ENCODE measurements at places on chromosomes 1 and 21.

- DNase-seq, result no peak
Measured at GRCh38 chr1:93021539-93022134, 57.4 kb upstream of the MTF2 start.

GRCh38 chr21:36437745-36438128 is 42.2 kb downstream of the CLDN14 start:
- no peak for DNase-seq

GRCh38 chr1:224087286-224087794 is 26.6 kb upstream of the FBXO28 start:
- no peak for DNase-seq

- DNase-seq, result no peak
Measured at GRCh38 chr1:56868761-56869160, 14.2 kb downstream of the C8A start.

DNA sequence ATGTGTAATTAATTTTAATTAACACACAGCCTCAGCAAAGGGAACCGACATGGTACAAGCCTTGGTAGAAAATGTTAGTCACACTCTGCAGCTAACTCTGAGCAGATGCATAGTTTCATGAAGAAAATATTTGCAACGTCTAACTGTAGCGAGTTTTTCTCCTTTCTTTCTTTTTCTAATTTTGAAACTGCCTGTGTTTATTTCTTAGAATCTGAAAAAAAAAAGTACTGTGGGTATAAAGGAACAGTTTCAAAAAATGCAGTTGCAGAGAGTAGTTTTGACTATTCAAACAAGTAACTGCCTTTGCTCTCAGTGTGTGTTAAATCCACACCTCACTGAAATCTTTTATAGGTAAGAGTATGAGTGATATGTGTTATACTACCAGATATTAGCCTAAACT is 149.9 kb upstream of the C1orf105 start:
- DNase-seq, result no peak

DNA sequence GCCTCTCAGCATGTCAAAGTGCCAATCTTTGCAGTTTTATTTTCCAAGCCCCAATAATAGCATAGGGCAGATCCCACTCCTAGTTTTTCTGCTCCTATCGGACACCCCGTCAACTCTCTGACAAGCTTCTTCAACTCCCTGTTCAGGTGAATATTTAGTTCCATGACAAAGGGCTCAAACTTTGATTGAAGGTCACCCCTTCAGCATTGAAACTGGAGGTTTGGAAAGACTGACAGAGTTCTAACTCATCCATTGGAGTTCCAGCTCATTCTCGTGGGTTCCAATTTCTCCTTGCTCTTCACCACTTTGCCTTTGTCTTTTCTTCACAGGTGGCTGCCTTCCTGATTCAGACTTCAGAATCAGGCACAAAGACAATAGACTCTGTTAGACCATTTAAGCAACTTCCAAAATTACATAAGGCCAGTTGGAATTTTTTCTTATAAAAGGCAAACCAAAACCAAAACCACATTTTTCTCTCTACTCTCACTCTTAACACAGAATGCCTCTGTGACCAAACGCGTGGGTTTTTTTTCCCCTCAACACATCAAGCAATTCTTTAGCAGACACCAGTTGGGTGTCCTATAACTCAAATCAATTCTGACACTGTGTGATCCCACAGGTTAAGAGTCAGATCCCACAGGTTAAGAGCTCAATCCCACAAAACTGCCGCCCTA is 169.3 kb upstream of the USP25 start:
- no peak for DNase-seq

DNA sequence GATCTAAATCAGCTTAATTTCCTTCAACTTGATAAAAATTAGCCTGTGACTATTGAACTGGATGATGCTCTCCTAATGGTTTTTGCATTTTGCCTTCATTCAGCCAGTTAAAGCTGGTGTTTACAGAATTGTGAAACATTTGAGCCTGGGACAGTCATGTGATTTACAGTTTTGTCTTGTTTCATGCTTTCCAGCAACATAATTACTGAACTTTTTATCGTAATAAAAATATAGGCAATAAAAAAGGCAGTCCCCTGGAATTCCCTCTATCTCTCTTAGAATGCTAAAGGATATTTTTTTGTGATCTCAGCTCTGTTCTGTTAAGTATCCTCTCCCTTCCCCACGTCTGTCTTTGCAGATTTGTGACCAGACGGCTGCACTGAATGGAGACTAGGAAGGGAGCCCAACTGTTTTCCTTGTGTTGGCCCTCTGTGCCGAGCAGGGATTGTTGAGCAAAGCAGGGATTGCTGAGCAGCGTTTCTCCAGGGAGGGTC is 70.3 kb upstream of the RGL1 start:
- no peak for DNase-seq

- no peak for DNase-seq
Measured at GRCh38 chr1:63693944-63694571, 79.8 kb upstream of the ROR1 start.

GRCh38 chr1:205182930-205183329 is 28.6 kb downstream of the DSTYK start:
- DNase-seq, result no peak

GRCh38 chr1:46539972-46540371 is 11.5 kb downstream of the KNCN start:
- no peak for DNase-seq

- no peak for DNase-seq
Measured at GRCh38 chr21:33088384-33088783, 18.4 kb downstream of the OLIG1 start.

GRCh38 chr1:44281962-44282703 is 68.9 kb downstream of the DMAP1 start:
- DNase-seq, result no peak

DNA sequence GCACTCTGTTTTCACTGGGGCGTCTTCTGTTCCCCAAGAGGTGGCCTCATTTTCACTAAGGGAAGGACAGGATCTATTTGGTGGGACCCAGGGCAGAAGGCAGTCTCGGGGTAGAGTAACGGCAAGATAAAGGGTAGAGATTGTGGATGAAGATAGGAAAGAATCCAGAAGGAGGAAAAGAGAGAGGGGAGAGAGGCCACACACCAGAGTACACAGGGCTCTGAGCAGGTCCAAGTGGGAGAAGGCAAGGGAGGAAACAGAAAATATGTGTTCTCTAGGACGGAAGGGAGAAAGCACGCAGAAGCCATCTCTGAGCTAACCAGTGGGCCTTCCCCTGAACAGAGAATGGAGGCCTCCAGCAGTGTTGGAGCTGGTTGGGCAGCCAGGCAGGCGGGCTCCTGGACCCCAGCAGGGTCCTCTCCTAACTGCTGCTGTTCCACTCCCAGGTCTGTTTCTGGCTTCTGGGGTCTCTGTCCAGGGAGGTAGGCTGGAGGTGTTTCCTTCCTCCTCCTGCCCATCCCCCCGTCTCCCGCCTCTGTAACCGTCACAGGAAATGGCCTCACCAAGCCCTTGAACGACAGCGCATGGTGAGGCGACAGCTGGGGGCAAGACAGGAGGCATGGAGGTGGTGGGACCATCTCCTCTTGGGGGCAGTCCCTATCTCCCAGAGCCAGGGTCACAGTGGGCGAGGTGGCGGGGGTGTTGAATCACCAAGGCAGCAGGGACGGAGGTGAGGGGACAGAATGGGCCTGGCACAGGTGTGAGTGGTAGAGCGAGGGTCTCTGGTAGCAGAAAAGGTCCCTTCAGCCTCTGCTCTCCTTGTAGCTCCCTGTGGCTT is 649 bp downstream of the PTPN7 start:
- peak; percentile 81 for DNase-seq

- no peak for DNase-seq
Measured at GRCh38 chr1:212457740-212458338, 25.1 kb downstream of the NENF start.

GRCh38 chr1:110328274-110328673 is 10.9 kb upstream of the RBM15 start:
- no peak for DNase-seq

GRCh38 chr1:7278045-7278444 is 492.8 kb downstream of the CAMTA1 start:
- no peak for DNase-seq

- DNase-seq, result no peak
Measured at GRCh38 chr1:30184393-30185141, 538.8 kb downstream of the MATN1 start.

GRCh38 chr1:40183055-40183710 is 22.0 kb downstream of the RLF start:
- DNase-seq, result no peak

DNA sequence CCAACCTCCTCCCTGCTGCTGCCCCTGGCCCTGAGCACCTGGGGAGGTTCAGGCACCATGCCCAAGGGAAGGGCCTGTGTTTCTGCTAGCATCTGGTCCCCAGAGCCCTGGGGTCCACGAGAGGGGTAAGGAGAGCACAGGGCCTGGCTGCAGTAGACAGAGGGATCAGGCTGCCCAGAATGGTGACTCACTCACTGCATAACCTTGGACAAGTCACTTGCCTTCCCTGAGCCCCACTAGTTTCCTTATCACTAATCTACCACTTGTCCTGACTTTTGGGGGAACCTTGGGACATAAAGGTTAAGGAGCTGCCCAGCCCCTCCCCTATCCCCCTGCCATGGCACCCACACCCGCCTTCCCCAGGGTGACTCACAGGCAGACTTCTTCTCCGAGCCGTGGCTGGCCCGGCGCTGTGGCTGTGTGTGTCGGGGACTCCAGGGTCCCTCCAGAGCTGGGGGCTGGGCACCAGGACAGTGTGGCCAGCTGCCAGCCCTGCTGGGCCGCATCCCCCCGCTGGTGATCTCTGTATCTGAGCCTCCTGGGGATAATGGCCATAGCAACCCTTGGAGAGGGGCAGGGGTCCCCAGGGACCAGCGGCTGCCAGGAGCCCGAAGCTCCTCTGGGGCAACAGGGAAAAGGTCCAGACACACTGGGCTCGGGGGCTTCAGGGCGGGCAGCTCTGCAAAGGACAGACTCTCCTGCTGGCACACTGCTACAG is 4.0 kb downstream of the ARHGEF19 start:
- DNase-seq, result no peak

DNA sequence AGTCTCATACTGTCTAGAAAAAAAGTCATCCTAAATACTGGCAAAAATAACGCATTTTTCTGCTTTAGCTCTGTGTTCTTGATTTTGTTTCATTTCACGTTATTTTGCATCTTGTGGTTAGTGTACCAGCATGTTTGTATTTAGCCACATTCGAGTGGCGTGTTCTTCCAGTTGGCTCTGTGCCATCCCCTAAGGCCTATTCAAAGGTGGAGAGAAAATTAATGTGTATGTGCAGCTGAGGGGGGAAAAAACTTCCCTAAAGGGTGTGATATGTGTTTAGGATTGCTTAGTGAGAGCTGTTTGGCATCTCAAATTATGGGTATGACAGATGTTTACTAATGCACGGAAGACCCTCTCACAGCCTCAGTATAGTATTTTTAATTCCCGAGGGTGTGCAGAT is 12.1 kb downstream of the DNAJC16 start:
- no peak for DNase-seq

- DNase-seq, result no peak
Measured at GRCh38 chr21:34511181-34511580, 829 bp downstream of the KCNE1 start.

DNA sequence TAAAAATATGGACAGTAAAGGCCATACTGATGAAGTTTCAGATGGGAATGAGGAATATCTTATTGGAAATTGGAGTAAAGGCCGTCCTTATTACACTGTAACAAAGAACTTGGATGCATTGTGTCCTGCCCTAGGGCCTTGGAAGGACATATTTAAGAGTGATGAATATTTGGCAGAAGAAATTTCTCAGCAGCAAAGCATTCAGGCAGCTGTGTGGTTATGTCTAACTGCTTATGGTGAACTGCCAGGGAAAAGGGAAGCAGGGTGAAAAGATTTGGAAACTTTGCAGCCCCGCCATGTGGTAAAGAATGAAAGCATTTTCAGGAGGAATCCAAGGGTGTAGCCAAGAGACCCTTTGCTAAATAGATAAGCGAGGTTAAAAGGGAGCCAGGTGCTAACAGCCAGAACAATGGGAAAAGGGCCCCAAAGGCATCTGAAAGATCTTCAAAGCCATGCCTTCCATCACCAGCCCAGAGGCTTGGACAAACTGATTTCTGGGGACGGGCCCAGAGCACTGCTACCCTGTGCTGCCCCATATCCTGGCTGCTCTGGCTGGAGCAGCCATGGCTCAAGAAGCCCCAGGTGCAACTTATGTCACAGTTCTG is 200.0 kb downstream of the PTPRU start:
- DNase-seq, result no peak

GRCh38 chr1:214720561-214720960 is 117.6 kb downstream of the CENPF start:
- no peak for DNase-seq

DNA sequence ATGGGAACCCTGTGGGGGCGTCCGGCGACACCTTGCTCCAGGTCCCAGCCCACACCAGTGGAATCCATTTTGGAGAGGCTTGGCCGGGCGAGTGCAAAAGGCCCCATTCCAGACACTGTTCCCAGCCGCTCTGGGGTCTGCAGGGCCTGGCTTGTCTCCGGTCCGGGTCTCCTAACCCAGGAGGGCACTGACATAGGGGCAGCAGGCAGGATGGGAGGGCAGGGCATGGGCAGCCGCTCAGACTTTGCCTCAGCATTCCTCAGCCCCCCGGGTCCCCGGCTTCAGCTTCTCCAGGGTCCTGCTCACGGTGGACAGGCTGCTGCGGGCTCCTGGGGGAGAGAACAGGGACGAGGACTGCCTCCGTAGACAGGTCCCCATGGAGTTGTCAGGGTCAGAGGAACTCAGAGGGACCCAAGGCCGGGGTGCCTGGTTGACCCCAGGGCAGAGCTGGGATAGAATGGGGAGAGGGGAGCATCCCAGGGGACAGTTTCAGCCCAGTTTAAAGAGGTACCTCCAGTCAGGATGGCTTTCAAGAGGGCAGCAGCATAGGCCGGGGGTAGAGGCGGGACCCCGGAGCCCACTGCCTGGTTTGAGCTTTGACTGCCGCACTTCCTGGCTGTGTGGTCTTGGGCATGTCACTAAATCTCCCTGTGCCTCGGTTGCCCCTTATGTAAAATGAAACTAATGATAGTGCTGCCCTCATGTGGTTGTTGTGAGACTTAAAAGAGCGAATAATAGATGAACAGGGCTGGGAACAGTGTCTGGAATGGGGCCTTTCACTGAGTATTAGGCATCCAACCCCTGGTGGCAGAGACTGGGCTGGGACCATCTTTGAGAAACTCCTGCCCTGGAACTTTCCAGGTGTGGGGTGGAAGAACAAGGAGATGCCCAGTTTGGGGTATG is 3.7 kb downstream of the KNCN start:
- DNase-seq, result no peak

GRCh38 chr1:150150133-150151021 is 661 bp downstream of the PLEKHO1 start:
- no peak for DNase-seq

DNA sequence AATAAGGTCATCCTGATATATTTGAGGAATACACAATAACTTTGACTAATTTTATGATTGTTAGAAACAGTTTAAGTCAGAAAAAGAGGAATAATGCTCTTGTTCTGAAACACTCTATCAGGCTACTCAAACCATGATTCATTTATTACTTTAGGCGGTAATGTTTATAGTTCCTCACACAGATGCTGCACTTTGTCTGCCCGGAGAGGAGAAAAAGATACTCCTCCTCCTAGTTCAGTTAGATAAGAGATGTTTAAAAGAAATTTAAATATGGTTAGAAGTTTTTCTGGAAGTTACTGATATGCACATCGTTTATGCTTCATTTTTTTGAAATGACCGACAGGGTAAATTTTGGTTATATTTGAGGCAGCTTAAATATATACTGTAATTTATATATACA is 103.0 kb downstream of the ZMYM4 start:
- no peak for DNase-seq
